ENCODE measurements at places on chromosomes 5 and 9.

DNA sequence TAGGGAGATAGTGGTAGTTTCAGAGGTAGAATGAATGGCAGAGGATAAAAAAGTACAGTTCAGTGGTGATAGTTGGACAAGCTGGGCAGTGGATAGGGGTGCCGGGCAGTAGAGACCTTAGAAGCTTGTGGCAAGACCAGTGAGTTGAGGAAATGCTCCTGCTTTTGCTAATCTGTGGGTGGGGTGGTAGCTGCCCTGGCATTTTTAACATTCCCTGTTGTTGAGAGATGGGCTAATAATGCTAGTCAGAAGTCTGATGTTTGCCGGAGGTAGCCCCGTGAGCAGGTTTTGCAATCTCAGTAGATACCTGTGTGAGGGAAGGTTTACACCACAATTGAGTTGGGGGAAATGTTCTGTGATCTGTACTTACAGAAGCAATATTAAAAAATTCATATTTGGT lies 91.1 kb downstream of the TRIO start:
- DNase-seq, result no peak

DNA sequence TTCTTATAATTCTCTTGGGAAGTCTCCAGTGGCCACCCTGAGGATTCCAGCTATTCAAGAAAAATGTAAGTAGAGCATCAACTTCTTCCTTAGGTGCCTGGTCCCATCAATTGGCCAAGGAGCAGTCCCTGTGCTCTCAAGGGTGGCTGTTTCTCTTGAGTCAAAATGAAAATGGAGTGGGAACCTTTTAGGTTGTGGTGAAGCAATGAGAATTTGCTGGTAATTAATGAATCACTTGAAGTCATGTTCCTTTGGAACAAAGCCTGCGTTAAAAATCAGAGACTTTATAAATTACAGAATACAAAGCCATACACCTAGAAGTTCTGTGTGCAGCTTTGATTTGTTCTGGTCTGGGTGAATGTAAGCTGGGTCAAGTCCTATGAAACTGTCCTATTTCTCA lies 48.9 kb downstream of the IL31RA start:
- no peak for DNase-seq

DNA sequence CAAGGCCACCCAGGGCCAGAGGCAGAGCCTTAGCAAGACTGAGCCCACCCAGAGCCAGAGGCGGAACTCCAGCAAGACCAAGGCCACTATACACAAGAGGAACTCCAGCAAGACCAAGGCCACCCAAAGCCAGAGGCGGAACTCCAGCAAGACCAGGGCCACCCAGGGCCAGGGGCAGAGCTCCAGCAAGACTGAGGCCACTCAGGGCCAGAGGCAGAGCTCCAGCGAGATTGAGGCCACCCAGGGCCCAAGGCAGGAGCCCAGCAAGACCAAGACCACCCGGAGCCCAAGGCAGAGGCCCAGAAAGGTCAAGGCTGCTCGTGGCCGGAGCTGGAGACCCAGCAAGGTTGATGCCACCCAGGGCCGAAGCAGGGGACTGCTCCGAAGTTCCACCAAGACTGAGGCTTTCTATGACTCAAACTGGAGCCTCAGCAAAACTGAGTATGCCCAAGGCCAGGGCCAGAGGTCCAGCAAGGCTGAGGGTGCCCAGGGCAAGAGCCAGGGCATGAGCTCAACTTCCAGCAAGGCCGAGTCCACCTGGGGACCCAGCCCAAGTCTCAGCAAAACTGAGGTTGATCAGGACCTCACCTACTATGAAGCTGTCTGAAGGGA lies 4.2 kb downstream of the TOR2A start:
- no peak for DNase-seq

DNA sequence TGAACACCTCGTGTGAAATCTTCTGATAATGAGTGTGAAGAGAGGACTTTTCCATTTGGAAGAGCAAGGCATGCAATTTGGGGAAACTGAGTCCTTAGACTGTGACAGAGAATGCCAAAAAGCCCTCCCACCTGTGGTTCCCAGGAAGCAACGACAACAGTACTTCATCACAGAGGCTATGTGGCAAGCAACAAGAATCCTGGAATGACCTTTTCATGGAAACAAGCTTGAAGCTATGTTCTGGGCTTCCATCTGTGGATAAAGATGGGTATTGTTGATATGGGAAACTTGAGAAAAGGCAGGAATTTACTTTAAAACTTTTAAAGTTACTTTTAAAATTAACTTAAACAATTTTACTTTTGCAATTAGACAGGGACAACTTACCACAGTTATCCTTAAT lies 131.2 kb upstream of the ANKH start:
- no peak for DNase-seq
